AG08395 (cell line): ENCODE measurements at places on chromosomes 16 and 17.
A peak's percentile ranks its signal among the peaks of the same experiment; 100 is the strongest.

DNA sequence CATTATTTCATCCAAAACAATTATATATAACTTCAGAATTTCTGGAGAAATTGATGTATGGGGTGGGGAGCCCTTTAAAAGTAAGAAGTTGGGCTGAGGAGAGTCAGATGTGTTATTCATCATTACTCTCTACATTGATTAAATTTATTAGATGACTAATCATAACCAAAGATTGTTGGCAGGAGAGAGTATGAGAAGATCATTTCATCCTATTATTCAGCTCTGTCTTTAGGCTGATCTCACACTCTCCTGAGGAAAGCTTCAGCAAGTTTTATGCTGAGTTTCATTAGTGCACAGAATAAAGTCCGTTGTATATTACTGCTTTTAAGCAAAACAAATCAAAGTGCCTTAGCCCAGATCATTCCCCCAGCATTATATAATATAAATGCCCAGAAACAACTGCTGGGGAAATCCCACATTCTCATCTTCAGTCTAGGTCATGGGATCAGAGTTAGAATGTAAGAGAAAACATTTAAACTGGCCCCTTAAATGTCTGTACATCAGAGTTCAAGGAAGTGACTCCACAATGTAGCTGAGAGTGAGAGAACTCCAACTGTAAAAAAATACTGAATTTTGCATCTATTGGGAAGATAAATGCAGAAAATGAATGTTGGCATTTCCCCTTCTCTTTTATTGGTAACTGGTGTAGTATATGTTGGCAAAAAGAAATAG is 130.1 kb upstream of the HLF start:
- DNase-seq, result peak; percentile 5

- no peak for DNase-seq
Observed at GRCh38 chr16:47254756-47255155, 111.0 kb upstream of the NETO2 start.

GRCh38 chr16:80375973-80376372 is 164.8 kb upstream of the DYNLRB2 start:
- DNase-seq, result no peak

GRCh38 chr17:44304651-44305050 is 3.8 kb upstream of the RUNDC3A start:
- DNase-seq, result no peak

GRCh38 chr17:73334771-73335513 is 23.1 kb upstream of the CDC42EP4 start:
- no peak for DNase-seq

GRCh38 chr17:55625521-55625920 is 97.1 kb downstream of the TMEM100 start:
- DNase-seq, result no peak

- peak; percentile 56 for DNase-seq
Observed at GRCh38 chr16:81696961-81697615, 82.0 kb upstream of the PLCG2 start.

- DNase-seq, result no peak
Observed at GRCh38 chr16:57751539-57752202, 16.1 kb downstream of the KATNB1 start.

DNA sequence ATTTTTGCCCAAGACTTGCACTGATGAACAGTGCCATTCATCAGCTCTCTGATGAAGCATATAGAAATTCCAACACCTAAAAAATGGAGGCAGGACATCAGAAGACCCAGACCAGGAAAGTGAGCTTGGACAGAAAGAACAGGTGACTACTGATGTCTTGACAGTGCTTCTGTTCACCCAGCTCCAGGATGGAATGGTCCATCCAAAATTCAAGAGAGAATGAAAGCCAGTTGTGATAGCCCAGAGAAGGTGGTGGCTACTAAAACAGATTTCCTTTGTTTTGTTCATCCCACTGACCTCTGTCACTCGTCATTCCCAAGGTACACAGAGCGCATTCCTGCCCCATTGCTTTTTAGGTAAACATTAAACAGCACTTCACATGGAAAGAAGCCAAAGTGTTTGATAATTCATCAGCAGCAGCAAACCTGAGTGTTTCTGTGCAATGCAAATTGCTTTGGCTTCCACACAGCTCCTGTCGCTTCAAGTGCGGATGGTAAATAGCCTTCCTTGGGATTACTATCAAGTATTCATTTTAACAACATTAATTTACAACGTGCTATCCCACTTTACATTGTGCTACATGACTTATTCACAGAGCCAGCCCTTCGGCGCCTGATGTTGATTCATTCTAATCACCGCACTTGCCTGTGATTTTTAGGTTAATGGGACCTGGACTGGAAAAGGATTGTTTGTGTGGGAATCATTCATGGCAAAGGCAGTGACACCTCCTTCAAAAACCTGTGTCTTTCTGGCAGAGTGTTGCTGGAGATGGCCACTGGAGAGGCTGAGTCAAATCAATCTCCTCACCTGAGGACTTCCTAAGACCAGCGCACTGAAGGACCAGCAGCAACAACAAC is 65.1 kb upstream of the TOX3 start:
- no peak for DNase-seq

DNA sequence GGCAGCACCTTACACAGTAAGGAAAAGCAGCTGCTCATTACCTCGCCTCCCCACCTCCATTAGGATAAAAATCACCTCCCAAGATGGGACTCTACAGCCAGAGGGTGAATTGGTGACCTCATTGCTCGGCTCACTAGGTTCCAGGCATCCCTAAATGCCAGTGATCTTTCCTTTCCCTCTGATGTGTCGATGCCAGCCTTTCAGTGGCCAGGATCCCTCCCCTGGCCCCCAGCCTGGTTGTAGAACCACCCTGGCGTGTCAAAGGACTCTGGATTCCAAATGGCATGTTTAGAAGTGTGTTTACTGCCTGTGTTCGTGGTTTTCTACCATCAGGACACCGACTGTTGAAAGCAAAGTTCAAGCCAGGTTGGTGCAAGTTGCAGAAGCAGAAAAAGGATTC is 72.1 kb upstream of the LYRM9 start:
- DNase-seq, result no peak

GRCh38 chr17:81119223-81120148 is 45.8 kb upstream of the PVALEF start:
- DNase-seq, result peak; percentile 97

DNA sequence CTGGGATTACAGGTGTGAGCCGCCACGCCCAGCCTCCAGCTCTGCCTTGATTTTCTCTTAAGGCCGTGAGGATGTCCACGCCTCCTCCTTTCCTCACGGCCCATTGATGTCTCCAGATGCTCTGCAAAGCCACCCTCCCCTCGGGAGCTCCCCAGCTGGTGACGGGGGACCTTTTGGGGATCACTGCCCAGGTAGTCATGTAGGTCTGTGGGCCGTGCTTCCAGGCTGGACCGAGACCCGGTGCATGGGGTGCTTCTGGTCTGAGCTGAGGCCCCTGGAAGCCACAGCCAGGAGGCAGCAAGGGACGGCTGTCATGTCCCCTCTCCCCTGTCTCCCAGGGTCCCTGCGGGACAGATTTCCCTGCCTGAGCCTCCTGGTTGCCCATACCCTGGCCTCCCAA is 277.8 kb downstream of the SEC14L1 start:
- no peak for DNase-seq

GRCh38 chr17:38735161-38735997 is 5.2 kb downstream of the CISD3 start:
- DNase-seq, result peak; percentile 76

DNA sequence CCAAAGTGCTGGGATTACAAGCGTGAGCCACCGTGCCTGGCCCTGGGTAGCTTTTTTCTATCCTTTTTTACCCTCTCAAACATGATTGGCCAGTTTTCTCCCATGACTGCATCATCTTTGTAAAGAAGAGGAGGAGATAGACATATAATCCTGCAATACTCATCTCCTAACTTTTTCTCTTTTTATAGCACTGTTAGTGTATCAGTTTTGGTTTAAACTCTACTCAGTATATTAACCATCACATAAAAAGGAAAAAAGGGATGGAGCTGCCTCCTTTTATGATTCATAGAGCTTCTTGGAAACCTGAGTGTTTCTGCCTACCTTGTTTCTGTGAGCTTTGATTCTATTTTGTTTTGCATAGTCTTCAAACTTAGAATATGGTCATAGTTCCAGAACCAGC is 12.0 kb upstream of the TMEM106A start:
- no peak for DNase-seq

DNA sequence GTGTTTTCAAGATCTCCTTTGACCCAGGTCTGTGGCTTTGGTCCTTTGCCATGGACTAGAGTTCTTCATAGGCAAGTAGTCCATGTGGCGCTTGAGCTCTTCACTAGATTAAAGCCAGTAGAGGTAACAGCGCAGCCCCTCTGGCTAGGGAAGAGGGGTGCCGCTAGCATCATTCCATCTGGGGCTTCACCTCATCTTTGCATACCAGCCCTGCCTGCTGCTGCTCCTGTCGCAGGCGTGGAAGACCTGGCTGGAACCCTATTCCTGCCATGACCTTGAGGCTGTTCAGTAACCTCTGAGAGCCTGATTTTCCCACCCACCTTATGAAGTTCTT is 198.4 kb downstream of the MSI2 start:
- no peak for DNase-seq

- DNase-seq, result peak; percentile 68
Observed at GRCh38 chr17:4163951-4164350, 21.0 kb downstream of the CYB5D2 start.

GRCh38 chr17:77529328-77529650 is 388.5 kb downstream of the SEC14L1 start:
- DNase-seq, result no peak

- DNase-seq, result peak; percentile 97
Observed at GRCh38 chr16:31032736-31033708, at the start of gene STX4. STX4 (plus strand) TSS chr16:31033558; CDS start chr16:31033806, 248 bp downstream.

DNA sequence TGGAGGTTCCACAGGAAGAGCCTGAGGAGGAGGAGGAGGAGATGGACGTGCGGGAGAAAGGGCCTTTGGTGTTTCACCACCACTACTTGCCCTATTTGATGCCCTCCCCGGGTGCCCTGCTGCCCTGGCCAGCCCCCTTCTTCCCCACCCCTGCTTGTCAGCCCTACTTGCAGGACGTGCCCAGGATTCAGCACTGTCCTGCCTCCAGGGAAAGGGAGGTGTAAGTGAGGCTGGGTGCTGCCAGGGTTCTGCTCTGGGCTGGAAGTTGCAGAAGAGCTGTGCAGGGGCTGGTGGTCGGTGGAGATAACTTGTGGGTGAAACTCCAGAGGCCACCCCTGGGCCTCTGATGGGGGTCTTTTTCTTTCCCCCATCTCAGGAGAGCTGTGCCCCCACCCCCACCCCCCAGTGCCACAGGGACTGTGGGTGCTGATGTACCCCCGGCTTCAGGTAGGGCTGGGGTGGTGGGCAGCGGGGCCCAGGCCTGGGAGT is 3.0 kb downstream of the PRR29 start:
- no peak for DNase-seq

GRCh38 chr17:75624021-75624420 is 9.2 kb upstream of the SMIM5 start:
- DNase-seq, result no peak

DNA sequence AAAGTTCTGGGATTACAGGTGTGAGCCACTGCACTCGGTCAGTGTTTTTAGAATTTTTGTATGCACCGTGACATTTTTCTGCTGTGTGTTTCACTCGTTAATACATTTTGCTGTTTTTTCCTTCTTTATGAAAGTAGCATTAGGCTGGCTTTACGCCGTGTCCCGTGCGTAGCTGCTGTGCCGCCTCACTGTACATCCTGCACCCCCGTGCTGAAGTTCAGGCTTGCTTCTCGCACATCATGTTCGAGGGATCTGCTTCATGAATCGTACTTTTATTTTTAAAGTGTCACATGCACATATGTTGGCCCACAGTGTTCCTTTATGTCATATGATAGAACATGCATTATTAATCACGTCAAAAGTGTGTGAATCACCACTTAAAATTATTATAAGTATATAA is 84.4 kb upstream of the ZNF750 start:
- no peak for DNase-seq

- no peak for DNase-seq
Observed at GRCh38 chr17:79969906-79970305, 65.8 kb downstream of the TBC1D16 start.

GRCh38 chr16:22217890-22218730 is 12.0 kb downstream of the EEF2K start:
- no peak for DNase-seq

DNA sequence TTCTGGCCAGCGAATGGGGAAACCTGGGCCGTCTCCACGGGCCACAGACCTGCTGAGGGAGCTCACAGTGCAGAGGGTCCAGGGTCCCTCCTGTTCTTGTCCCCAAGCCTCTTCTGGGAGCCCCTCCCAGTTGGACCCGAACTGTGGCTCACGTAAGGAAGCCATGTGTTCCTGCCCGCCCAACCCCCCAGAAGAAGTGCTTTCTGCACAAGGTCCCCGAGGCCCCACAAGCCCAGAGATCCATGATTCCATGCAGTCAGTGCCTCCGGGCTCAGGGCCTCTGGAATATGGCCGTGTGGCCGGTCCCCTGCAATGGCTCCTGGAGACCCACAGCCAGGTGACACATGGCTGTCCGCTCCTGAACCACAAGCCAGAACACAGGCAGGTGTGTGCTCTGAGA is 272.4 kb downstream of the C16orf95 start:
- DNase-seq, result no peak

- no peak for DNase-seq
Observed at GRCh38 chr16:88927010-88927409, 50.0 kb downstream of the CBFA2T3 start.

DNA sequence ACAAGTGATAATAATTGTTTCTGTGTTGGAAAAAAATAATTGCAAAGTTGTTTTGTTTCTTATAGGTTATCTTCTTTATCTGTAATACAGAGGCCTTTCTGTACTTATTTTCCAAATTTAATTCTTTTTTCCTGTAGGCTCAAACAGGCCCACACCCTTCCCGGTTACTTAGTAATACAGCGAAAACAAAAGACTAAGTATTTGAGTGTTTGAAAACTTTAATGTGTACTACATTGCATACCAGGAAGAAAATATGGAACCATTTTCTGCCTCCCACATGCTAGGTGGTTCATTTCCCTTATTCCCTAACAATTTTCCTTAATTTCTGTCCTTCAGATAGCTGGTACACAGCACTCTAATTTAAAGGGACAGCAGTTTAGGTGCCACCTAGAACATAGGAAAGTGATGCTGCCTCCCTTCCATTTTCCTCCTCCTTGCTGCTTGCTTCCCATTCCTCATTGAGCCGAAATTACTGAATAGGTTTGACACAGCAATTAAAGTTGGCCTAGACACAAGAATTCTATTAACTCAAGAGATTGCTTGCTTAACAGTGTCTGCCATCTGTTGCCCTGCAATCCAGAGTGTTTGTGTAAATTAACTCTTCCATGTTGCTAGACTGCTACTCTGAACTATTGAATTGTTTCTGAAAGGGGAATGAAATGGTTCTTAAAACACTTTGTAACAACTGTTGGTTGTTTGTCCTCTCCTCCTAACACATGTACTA is 24.2 kb downstream of the CYB5B start:
- peak; percentile 60 for DNase-seq

GRCh38 chr16:66899945-66900710 is 18.6 kb downstream of the CDH16 start:
- DNase-seq, result peak; percentile 52
